ENCODE measurements at places on chromosomes 12 and 14. TPM values are rescaled to one million over a fixed set of nuclear protein-coding genes. Genes with fewer than 3 reads are reported as not detected.
A peak's percentile ranks its signal among the peaks of the same experiment; 100 is the strongest.

Gene RPGRIP1
- not detected for total RNA-seq

Gene TAS2R14
- 1.3 TPM for total RNA-seq

Gene C14orf39
- not detected for total RNA-seq

Gene MYF5
- total RNA-seq, result not detected

Gene TRHDE
- total RNA-seq, result not detected

Gene P2RX2
- total RNA-seq, result not detected

Gene VRTN
- total RNA-seq, result not detected

Gene COCH
- 0.38 TPM for total RNA-seq

Gene TBX3
- total RNA-seq, result not detected

Gene SYCP3
- total RNA-seq, result 0.30 TPM

GRCh38 chr14:60300019-60300418, 51.0 kb downstream of the PPM1A start:
- DNase-seq, result no peak

GRCh38 chr12:126763359-126763758, 1503.6 kb upstream of the TMEM132C start:
- DNase-seq, result no peak

GRCh38 chr14:101622251-101623076, 61.2 kb downstream of the DIO3 start:
- DNase-seq, result no peak

DNA sequence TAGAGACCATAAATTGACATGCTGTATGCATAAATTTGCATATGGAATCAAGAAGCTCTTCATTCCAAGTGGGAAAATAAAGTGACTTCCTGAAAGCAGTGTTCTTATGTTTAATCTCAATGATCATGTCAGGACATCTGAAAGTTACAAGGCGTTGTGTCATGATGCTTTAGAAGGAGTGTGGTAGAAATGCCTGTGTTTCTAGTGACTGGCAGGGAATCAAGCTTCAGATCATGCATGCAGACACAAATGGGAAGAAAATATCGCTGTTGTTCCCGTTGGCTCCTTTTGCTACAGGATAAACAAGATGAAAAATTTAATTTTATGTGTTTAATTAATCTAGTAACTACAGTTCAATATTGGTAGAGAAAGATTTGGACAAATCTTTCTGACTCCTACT, 298.1 kb upstream of the SYT1 start:
- no peak for DNase-seq

DNA sequence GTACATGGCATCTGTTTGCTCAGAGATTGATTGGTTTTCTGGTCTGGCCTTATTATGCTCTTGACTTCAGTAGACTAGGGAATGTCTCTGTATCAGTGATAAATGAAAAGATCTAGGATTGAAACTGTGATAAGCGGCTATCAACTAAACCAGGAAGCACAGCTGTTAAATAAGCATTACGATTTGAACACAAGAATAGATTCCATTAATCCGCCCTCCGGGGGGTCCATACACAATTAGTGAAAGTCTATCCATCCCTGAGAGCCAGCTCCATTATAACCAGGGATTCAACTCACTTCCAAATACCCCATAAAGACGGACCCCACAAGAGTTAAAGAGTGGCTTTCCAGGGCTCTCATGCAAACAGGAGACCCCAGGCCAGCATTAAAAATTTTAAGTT, 279.0 kb downstream of the GRIN2B start:
- DNase-seq, result no peak

DNA sequence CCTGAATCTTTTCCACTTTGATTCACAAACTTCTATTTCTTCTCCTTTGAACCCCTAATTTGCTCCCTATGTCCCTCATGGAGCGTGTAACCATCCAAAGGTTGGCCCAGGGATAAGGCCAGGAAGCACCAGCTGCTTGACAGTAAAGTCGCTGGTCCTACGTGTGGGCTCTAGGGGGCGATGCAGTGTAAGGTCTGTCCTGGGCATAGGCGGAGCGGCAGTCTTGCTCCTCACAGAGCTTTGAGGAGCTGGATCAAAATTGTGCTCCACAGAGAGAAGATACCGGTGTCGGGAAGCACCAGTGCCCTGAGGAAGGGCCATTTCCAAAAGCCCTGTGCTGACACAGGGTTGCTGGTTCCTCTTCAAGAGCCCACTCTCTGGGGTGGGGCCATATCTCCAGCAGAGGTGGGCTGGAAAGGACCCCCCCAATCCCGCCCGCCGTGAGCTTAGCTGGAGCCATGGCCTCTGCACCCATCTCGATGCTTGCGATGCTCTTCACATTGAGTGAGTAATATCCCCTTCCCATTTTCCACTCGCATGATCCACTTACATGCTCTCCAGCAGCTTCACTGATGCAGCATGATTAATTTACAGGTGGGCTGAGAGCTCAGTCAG, 49.9 kb upstream of the OR4E1 start:
- peak; percentile 55 for DNase-seq

DNA sequence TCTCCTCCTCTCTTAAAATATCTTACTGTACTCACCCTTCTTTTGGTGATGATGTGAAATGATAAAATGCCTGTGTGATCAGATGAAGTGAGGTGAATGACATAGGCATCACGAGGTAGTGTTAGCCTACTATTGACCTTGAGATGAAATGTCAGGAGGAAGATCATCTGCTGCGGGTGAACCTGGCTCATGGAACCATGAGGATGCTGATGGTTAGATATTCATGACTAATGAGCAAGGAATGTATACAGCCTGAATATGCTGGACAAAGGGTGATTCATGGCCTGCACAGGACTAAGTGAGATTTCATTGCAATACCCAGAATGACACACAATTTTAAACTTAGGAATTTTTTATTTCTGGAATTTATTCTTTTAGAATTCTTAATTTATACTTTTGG, 89.6 kb downstream of the DAAM1 start:
- DNase-seq, result no peak

DNA sequence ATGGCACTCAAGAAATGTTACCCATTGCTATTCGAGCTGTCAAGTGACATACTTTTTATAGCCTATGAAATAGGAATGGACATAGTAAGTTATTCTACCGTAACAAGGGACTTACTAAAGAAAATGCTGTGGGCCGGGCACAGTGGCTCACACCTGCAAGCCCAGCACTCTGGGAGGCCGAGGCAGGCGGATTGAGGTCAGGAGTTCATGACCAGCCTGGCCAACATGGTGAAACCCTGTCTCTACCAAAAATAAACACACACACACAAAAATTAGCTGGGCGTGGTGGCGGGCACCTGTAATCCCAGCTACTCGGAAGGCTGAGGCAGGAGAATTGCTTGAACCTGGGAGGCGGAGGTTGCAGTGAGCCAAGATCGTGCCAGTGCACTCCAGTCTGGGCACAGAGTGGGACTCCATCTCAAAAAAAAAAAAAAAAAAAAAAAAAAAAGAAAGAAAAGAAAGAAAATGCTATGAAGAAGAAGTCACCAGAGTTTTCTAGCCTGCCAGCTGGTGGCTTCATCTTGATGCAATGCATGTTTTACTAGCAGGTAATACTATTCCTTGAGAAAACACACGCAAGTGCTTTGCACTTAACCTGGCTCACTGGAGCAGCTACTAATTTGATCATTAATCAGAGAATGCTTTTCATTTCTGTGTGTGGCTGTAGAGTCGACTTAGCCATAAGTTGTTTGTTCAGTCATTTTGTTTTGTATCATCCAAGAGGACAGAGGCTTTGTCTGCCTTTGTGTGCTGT, 166.7 kb upstream of the MYL2 start:
- DNase-seq, result no peak

GRCh38 chr12:83121897-83122622, 435.4 kb downstream of the TMTC2 start:
- DNase-seq, result no peak

DNA sequence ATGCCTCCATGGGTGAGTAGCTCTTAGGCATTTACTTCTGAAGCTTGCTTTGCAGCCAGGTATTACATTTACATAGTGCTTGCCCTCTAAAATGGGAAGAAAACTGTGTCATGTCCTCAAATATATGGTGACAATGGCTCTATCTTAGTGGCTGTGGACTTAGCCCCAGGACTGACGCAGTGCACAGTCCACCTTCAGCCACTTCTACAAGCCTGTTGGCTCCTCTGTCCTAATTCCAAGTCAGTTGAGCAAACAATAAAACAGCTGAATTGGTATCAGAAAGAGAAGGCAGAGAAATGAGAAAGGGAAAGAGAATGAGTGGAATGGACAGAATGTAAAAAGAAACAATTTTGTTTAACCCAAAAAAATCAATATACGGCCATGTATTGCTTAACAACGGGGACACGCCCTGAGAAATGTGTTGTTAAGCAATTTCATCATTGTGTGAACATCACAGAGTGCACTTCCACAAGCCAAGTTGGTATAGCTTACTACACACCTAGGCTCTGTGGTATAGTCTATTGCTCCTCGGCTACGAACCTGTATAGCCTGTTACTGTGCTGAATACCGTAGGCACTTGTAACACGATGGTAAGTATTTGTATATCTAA, 93.5 kb downstream of the GRIN2B start:
- no peak for DNase-seq

- no peak for DNase-seq
Observed at GRCh38 chr14:47060050-47060449, 408.5 kb upstream of the RPL10L start.

- DNase-seq, result no peak
Observed at GRCh38 chr12:109815757-109816617, 17.2 kb downstream of the TRPV4 start.

DNA sequence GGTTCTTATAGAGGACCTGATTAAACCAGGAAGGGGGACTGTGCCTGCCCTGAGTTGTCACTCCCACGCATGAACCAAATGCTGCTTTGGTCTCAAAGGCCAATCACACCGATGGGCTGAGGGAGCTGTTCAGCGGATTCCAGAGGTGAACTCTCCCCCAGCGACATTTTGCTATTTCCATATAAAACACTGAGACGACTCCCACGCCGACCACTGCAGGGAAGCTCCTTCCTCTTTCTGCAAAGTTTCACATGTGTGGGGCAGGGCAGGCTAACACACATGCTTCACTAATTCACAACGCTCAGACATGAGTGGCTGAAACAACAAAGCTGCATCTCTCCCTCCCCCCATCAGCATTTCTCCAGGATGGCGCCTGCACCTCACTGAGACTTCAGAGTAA, 37.8 kb upstream of the TMEM132D start:
- no peak for DNase-seq

DNA sequence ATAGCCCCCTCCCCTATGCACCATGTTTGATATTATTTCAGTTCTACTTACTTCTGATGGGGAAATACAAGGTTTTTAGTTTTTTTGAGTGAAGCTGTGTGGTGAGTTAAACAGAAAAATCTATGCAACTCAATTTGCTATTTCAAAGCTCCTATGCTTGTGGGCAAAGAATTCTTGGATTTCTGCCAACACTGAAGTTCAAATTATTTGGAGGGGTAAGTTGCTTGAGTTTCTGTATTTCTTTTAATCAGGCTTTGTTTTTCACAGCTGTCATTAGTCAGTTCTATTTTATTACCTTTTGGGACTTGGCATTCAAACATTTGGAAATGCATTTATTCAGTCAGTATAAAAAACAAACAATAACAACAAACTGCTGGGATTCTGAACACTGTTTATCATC, 407.5 kb upstream of the MGAT4C start:
- no peak for DNase-seq

DNA sequence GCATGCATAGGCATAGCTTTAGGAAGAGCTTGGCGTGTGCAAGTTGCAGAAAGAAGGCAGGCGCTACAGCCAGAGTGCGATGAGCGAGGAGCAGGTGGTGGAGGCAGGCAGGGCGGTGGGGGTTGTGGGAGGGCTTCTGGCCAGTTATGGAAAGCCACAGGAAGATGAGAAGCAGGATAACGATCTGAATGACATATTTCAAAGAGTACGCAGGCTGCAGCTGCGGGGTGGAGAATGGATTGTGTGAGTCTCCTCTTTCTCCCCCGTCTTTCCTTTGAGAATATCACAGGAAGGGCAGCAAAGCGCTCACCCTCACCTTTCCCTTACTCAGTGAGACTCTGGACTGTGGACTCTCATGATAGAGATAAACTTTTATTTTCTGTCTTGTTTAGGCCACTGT, 48.7 kb upstream of the PLXNC1 start:
- no peak for DNase-seq

GRCh38 chr12:30694412-30695198, 1.1 kb downstream of the IPO8 start:
- DNase-seq, result no peak

- no peak for DNase-seq
Observed at GRCh38 chr14:101313268-101313667, 248.0 kb upstream of the DIO3 start.

- DNase-seq, result no peak
Observed at GRCh38 chr12:119959435-119959834, 29.6 kb upstream of the BICDL1 start.

All from activated CD4-positive, alpha-beta memory T cell treated with anti-CD3 and anti-CD28 coated beads, Interleukin-2, amount 10 ng/mL, durations not matched to agents 7 days and 5 days (primary cell).